Kidney (tissue), 22 donors: ENCODE measurements at places on chromosomes 7 and 10. TPM values are rescaled to one million over a fixed set of nuclear protein-coding genes. Genes with fewer than 3 reads are reported as not detected.
A peak's percentile ranks its signal among the peaks of the same experiment; 100 is the strongest.

- peak; percentile 78 for DNase-seq
Observed at GRCh38 chr10:3068201-3068967, 1.0 kb downstream of the PFKP start.

FAM180A gene
- polyA plus RNA-seq, result 2.2 TPM

GRCh38 chr7:26543340-26543739 is 251.7 kb downstream of the SNX10 start:
- DNase-seq, result no peak

DNA sequence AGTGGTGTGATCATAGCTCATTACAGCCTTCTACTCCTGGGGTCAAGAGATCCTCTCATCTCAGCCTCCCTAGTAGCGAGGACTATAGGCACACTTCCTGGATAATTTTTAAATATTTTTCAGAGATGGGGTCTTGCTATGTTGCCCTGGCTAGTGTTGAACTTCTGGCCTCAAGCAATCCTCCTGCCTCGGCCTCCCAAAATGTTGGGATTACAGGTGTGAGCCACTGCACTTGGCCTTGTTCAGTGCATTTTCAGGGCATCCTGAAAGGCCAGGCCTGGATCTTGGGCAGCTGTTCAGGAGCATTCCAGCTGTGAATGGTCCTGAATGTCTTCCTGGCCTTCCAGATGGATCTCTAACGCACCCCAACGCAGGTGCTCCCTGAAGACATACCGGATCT is 95.7 kb downstream of the PFKFB3 start:
- no peak for DNase-seq
